Fibroblast of skin of left quadriceps (primary cell): ENCODE measurements at places on chromosomes 16 and 17.

DNA sequence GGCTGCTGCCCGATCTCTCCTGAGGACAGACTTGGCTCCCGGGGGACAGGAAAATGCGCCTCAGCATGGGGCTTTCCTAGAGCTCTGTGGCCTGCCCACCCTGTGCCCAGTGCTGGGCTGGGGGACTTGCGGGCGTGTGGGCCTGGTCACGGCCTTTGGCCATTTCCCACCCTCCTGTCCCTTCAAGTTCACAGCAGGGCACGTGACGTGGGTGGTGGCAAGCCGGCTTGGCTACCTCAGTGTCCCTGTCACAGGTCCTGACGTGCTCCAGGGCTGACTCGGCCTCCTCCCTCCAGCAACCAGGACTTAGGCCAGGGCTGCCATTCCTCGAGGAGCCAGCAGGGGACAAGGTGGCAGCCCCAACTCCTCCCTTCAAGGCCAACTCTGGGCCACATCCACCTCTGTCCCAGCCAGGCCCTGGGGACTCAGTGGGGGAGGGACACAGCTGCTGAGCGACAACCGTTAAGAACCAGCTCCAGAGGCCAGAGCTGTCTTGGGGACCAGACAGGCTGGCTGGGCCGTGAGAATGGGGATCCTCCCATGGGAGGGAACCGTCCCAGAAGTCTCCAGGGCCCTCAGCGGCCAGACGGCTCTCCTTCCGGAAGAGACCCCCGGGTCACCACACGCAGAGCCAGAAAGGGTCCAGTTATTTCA, 981 bp upstream of the UNC13D start:
- no peak for DNase-seq

GRCh38 chr17:73128496-73128895, 36.0 kb upstream of the SLC39A11 start:
- DNase-seq = no peak

DNA sequence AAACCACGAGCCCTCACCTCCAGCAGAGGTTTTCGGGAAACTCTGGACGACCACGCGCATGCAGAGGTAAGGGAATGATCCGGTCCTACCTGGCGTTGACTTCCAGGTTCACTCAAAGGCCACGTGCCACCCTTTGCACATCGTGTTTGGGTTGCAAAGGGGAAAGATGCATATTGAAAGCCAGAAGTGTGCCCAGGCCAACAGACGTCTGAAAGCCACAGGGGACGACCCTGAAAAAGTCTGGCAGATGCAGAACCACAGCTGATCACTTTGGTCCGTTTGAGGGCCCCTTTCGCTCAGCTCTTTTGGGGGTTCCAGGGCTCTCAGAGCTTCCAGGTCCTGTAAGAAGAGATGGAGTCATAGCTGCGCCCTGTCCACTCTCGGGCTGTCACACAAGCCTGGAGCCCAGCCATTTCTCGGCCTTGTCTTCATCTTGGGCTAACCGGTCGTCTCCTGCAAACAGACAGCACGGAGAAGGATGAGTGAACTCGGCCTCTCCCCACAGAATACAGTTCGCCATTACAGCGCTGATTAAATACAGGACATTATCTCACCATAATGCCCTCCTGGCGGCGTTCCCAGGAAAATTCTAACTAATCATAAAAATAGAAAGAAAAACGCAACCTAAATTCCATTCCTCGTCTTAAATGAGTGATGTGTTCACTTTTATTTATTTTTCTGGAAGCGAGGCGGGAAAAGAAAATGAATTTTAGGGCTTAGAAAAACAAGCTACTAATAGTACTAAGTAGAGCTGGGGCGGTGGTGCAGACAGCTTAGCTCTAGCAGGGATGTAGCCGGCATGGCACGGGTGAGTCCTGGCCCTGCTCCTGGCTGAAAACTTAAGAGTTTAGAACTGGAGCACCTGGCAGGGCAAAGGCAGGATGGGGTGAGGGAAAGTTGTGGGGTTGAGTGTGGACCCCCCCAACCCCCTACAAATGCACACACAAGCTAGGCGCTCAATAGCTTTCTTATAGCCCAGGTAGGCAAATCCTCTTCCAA, 45.5 kb upstream of the ZFHX3 start:
- no peak for DNase-seq

- no peak for DNase-seq
Observed at GRCh38 chr16:29862383-29862883, 593 bp downstream of the CDIPT start.

DNA sequence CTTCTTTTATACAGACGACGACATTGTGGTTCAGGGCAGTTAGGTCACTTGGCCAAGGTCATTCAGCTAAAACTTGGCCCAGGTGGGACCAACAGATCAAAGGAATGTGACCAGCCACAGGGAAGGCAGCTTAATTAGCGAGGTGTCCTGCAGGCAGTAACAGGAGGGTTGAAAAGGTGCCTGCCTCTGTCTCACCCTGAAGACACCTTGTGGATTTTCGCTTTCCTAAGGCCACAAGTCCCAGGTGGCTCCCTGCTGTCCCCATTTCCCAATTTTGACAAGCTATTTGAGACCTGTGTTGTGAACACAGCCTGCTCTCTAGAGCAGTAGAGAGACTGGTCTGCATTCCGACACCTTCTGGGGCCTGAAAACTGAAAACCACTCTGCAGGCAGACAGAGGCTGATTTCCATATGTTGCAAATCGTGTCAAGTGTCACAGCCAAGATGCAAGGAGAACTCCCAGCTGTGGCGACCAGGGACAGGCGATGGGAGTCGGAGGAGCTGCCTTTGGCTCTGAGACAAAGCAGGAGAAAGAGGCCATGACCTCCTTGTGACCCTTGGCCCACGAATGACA, 593.1 kb upstream of the CDH5 start:
- DNase-seq = no peak

DNA sequence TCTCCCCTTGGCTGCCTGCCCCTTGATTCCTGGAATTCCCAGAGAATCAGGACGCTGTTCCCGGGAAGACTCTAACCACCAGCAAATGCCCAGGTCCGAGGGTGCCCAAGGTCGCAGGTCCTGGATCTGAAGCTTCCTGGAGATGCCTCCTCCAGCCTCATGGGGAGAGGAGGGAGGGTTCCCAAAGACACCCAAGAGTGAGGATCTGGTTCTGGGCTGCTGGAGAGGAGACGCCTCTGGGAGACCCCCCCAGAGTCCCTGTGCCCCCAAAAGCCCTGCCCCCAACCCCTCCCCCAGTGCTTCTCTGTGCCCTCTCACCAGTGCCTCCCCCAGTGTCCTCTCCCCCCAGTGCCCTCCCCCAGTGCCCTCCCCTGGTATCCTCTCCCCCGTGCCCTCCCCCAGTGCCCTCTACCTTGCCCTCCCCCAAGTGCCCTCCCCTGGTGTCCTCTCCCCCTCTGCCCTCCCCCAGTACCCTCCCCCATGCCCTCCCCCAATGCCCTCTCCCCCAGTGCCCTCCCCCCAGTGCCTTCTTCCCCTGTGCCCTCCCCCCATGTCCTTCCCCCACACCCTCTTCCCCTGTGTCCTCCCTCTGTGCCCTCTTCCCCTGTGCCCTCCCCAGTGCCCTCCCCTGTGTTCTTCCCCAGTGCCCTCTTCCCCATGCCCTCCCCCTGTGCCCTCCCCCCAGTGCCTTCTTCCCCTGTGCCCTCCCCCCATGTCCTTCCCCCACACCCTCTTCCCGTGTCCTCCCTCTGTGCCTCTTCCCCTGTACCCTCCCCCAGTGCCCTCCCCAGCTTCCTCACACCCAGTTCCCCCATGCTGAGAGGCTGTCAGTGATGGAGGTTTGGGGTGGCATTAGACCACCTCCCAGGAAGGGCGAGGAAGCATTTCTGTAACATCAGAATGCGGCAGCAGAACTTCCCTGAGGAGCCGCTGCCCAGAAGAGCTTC, 6.3 kb upstream of the SECTM1 start:
- no peak for DNase-seq

DNA sequence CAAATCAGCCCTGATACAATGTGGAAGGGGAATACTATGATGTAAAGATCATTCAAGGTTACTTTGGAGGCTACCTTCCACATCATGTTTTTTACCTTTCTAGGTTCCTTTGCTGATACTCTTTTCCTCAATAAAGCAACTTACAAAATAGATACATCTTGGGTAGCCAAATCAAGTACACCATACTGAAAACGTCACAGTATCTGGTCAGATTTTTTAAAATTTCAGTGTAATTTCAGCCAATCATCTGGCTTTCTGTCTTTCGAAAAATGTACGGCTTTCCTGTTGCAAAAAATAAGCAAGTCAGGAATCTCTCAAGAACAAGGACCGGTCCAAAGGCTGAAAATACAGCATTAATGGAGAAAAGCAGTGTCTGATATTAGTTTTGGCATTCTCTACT, 15.6 kb upstream of the MED13 start:
- no peak for DNase-seq

DNA sequence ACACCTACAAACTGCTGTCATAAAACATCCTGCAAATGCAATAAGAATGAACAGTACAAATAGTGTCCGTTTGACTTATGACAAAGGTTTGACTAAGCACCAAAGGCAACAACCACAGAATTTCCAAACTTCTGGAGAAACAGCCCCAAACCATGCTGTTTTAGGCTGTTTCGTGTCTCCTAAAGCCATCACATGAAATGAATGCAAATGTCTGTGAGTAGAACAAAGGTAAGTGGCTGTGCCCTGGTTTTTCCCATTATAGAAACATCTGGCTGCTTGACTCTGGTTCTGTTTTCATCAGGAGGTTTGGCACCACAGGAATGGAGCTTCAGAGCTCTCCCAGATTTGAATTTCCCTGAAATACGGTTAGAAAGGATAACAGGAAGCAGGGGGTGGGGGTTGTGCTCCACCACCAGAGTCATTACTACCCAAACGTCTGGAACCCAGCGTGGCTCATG, 4.6 kb upstream of the EMP2 start:
- peak; percentile 39 for DNase-seq

DNA sequence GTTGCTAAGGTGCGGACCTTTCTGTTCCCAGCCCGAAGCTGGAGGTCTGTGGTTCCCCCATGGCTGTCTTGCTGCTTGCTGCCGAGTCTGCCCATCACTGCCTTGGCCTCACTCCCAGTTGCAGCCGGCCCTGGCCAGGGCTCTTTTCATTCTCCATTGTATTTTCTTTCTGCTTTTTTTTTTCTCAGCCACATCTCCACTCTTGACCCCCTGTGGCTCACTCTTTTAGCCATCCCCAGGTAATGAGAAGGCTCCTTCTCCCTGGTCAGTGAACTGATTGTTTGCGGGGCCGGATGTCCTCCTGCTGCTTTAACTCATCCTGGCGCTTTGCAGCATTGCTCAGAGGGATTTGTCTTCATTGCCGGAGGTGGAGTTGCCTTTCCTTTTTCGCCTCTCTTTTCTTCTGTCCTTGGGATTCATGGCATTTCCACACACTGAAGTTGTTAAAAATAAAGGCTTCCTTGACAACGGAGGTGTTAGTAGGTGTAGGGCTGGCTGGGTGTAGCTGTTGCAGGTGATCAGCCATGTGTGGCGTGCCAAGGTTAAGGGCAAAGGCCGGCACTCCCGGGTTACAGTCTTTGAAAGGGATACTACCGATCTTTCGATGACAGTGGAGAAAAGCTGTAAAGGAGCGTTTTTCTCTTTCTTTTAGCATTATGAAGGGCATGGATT, 34.1 kb downstream of the MAP2K6 start:
- DNase-seq = no peak

GRCh38 chr16:46950009-46950408, 23.5 kb downstream of the DNAJA2 start:
- DNase-seq = no peak

DNA sequence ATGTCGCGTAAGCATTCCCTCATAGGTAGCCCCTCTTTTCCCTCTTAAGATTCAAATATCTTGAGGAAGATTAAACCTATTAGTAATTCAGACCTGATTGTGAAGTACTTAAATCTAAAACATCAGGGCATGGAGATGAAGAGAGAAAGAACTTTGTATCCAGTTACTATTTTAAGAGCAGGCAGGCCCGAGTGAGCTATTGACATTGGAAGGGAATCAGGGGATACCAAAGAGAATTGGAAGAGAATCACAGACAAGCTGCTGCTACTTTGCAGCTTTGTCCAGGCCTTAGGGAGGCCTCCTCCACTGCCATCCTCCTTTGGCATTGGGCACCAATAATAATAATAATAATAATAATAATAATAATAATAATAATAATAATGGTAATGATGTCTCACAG, 170.5 kb downstream of the MRTFB start:
- DNase-seq = no peak

GRCh38 chr17:76331083-76331482, 22.6 kb downstream of the PRPSAP1 start:
- DNase-seq = no peak

DNA sequence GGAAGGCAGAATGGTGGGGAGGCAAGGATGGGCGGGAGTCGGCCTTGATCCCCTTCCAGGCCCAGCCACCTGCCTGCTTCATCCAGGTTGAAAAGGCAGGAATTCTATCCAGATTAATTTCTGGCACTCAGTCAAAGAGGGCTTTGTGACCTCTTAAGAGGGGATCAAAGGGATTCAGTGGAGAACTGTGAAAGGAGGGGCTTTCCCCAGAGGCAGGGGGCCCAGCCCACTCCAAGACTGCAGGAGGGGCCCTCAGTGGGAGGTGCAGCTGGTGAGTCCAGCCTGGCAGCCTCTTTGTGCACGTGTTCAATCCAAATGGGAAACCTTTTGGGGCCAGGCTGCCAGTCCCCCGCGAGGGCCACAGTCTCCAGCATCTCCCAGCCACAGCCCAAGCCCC, 148.5 kb upstream of the PLCG2 start:
- no peak for DNase-seq
